Retinal pigment epithelial cell (primary cell): ENCODE measurements at places on chromosomes 12 and 14.

DNA sequence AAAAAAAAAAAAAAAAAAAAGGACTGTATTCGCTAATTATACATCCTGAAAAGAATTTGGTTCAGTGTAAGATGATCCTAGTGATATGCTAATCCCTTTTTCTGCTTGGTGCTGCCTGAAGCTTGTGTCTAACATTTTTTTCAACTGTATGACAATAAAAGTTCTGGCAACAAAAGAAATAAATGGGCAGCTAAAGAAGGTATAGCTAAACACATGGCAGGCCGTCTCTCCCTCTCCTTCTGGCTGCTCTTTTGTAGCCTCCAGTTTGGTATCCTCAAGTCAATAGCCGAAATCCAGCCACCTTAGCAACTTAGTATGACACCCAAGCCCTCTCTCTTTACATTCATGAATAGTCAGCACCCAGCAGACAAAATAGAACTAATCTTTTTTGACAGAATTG, 198.3 kb upstream of the OTX2 start:
- peak; percentile 30 for DNase-seq

DNA sequence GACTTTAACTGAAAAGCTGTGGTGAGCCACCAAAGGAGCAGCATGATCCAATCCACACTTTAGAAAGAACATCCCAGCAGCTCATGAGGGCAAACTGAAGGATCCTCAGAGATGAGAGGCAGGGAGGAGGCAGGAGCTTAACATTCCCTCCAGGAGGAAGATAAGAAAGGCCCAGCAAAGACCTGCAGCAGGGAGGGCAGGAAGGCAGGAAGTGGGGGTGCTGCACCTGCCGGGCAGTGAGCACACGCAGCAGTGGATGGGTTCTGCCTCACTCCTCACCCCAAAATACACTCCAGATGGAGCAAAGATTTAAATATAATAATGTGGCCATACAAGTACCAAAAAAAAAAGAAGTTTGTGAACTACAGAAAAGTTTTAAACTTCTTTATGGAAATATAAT, 48.4 kb downstream of the GCH1 start:
- DNase-seq = no peak

DNA sequence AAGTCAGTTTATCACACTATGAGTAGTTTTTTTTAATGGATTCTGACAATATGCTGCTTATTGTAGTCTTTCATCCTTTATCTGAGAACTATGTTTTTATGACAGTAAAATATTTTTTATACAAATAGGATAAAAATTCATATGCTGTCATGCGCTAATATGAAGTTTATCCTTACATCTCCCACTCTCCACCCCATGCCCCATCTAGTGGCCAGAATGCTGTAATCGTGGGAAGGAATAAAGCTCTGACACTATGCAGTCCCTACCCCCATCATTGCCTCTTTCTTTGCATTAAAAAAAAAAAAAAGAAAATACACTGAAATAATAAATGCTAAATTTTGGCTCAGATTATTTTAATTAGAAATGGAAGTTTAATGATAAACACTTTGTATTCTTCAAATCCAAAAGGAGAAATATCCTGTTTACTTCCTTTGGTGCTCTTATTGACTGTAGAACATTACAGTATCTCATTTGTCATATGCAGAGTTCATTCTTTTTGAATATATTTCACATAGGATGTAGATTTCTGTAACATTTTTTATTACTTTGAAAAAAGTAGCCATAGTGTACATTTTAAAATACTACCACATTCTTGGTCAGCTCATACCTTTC, 145.9 kb upstream of the SLCO1C1 start:
- no peak for DNase-seq

GRCh38 chr12:32896432-32897280, at the start of gene PKP2:
Gene PKP2, minus strand, starts transcription at chr12:32896777. Its CDS starts 46 bp downstream, at chr12:32896731.
- no peak for DNase-seq

DNA sequence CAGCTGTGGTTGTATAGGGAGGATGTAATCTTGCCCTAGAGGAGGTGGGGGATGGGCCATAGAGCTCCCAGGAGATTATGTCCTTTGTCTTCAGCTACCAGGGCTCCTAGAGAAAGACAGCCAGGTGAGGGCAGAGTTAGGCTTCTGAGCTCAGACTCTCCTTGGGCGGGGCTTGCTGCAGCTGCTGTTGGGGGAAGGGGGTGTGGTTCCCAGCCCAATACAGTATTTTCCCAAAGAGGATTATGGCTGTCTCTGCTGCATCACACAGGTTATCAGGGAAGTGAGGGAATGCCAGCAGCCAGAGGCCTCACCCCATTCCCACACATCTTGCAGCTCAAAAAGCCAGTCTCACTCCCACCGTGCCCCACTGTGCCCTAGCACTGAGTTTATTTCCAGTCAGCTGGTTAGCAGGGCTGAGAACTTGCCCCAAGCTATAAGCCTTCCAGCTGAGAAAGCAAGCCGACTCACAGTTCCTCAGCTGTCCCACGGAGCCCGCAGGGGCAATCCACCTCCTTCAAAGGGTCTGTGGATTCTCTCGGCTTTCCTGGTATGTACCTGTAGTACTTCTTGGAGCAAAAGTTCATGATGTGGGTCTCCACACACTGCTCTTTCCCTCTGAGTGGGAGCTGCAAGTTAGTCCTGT, 217.3 kb upstream of the CPNE8 start:
- peak; percentile 18 for DNase-seq
